ENCODE measurements at places on chromosomes 2 and 18.

DNA sequence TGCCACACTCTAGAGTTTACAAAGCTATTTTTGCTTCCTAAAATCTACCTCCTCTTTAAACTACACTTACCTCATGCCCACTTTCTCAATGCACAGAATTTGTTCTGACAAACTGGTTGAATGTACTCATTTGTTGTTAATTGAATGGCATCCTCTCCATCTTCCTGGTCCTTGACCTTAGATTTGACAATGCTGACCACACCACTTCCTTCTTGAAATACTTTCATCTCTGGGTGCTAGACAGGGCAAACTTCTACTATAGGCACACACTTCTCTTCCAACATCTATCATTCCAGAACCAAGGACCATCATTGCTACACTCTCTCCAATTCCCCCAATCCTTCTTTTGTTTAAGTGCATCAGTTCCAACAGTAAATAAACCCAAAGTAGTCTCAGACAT is 22.3 kb downstream of the ARL5A start:
- no peak for DNase-seq

- DNase-seq: no peak
Observed at GRCh38 chr2:128630974-128631697, 312.5 kb upstream of the HS6ST1 start.

DNA sequence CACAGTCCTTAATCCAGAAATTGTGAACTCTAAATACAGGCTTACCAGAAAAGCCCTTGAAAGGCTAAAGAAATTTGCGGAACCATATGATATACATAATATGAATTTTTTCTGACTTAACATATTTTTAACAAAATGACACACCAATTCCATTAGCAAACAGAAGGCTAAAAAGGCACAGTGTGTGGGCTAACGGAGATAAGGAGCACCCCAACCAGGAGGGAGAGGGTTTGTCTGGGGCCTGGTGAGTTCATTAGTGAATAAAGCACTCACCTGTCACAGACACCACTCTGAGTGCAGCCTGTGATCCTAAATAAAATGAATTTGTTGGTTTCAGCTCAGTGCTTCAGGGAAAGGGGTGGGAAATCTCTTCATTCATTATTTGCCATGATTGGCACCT is 2.7 kb upstream of the FECH start:
- no peak for DNase-seq

GRCh38 chr2:75277111-75277510 is 77.8 kb upstream of the TACR1 start:
- no peak for DNase-seq

- no peak for DNase-seq
Observed at GRCh38 chr2:12059616-12060441, 313.4 kb downstream of the LPIN1 start.

Data from stimulated activated CD4-positive, alpha-beta T cell treated with anti-CD3 and anti-CD28 coated beads, TNF-alpha, amount 100 ng/mL, for 24 hours (primary cell).